ENCODE measurements at places on chromosomes 11 and 22.

GRCh38 chr22:40463017-40463631, 92.7 kb downstream of the SGSM3 start:
- peak; percentile 20 for DNase-seq

DNA sequence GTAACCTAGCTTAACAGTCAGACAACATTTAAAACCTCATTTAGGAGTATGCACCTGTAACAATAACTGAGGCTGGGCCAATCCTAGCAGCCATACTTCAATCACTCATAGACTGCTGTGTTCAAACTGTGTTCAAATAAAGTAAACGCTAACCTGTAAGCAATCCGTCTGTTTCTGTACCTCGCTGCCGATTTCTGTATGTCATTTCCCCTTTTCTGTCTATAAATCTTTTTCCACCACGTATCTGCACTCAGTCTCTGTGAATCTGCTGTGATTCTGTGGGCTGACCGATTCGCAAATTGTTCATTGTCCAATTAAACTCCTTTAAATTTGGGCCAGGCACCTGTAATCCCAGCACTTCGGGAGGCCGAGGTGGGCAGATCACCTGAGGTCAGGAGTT, 12.3 kb downstream of the APOBEC3H start:
- DNase-seq, result no peak

- peak; percentile 46 for DNase-seq
Observed at GRCh38 chr11:45817191-45817590, 12.2 kb downstream of the SLC35C1 start.

DNA sequence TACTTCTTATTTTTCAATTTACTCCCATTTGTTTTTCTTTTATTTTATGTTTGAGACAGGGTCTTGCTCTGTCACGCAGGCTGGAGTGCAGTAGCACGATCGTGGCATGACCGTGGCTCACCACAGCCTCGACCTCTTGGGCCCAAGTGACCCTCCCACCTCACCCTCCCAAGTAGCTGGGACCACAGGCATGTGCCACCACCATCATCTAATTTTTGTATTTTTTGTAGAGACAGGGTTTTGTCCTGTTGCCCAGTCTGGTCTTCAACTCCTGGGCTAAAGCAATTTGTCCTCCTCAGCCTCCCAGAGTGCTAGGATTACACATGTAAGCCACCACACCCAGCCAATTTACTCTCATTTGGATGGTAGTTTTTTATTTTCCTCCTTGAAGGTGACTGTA, 679.3 kb upstream of the CCDC179 start:
- no peak for DNase-seq

DNA sequence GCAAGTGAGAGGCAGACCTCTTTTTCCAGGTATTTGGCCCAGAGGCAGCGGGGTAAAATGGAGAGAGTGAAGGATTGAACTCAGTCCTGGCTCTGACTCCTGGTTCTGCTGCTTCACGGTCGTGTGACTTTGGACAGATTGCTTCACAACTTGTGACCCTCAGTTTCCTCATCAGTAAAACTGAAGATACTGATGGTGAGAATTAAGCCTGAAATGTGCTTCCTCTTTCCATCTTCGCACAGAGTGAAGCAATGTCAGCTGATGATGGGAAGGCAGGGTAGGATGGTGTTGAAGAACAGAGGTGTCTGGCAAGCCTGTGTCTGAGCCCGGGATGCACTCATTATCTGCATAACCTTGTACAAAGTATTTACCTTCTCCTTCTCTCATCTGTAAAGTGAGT, 59.0 kb downstream of the UBASH3B start:
- no peak for DNase-seq

DNA sequence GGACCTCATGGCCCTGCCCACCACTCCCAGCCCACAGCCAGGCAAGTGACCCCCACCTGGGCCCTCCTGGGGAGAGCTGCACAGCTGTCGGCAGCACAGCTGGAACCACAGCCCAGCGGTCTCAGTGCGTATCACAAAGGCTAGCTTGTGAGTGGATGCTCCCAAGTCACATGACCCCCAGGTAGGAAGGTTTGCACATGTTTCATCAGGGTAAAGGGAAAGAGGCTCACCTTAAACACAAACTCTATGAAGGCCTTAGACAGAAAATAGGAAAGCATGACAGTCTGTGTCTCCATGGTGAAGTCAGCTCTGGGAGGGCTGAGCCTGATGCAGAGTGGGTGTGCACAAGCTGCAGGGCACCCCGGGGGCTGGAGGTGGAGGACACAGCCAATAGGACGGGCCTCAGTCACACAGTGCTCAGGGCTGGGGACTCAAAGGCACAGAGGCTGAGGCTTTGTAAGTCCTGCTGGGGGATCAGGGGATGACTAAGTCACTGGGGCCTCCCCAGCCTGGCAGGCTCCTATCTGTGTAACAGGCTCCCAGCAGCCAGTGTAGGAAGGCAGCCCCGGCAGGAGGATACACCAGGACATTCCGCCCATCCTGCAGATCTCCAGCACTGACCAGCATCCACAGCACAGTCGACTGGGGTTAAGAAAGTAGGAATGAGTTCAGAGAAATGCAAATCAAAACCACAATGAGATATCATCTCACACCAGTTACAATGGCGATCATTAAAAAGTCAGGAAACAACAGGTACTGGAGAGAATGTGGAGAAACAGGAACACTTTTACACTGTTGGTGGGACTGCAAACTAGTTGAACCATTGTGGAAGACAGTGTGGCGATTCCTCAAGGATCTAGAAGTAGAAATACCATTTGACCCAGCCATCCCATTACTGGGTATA, 22.0 kb downstream of the CELSR1 start:
- no peak for DNase-seq

DNA sequence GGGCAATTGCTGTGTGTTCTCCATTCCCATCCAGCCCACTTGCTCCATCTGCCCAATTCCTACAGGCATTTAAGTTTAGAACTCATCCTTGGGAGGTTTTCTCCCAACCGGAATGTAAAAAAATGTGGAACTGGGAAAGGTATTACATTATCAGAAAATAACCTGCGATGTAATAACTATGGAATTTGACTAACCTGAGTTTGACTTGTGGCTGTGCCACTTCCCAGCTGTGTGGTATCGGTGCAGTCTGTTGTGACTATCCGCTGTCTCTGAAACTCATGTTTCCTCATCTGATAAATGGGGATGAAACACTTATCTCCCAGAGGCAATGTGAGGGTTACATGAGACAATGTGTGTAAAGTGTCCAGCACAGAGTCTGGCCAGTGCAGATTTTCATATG, 77.6 kb downstream of the TENM4 start:
- no peak for DNase-seq
